HCT116 (cell line): ENCODE measurements at places on chromosomes 11 and 22. TPM values are rescaled to one million over a fixed set of nuclear protein-coding genes. Genes with fewer than 3 reads are reported as not detected.

The IFITM10 gene
- total RNA-seq: 1.9 TPM

The TEX12 gene
- total RNA-seq: not detected

DNA sequence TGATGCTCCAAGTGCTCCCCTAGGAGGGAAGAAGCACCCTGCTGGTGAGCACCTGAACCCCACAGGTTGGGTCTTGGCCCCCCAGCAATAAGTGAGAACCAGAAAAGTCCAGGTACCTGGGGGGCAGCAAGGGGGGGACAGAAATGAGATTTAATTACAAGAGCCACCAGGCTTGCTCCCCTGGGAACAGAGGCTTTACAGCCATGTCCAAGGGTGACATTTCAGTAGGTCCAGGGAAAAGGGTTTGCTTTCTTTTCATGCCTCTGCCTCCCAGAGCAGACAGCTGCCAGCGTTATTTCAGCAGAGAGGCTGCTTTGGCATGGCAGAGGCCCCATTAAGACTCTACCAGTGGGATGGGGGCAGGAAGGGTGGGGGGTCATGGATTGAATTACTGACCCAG is 437.7 kb downstream of the BUD13 start:
- DNase-seq: no peak

DNA sequence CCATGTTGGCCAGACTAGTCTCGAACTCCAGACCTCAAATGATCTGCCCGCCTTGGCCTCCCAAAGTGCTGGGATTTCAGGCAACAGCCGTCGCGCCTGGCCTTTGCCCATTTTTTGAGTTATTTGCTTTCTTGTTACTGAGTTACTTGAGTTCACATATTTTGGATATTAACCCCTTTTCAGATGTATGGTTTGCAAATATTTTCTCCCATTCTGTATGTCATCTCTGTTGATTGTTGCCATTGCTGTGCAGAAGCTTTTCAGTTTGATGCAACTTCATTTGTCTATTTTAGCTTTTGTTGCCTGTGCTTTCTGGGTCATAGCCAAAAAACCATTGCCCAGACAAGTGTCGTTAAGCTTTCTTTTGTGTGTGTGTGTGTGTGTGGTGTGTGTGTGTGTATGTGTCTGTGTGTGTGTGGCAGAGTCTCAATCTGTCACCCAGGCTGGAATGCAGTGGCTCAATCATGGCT is 6.8 kb downstream of the TSGA10IP start:
- no peak for DNase-seq

DNA sequence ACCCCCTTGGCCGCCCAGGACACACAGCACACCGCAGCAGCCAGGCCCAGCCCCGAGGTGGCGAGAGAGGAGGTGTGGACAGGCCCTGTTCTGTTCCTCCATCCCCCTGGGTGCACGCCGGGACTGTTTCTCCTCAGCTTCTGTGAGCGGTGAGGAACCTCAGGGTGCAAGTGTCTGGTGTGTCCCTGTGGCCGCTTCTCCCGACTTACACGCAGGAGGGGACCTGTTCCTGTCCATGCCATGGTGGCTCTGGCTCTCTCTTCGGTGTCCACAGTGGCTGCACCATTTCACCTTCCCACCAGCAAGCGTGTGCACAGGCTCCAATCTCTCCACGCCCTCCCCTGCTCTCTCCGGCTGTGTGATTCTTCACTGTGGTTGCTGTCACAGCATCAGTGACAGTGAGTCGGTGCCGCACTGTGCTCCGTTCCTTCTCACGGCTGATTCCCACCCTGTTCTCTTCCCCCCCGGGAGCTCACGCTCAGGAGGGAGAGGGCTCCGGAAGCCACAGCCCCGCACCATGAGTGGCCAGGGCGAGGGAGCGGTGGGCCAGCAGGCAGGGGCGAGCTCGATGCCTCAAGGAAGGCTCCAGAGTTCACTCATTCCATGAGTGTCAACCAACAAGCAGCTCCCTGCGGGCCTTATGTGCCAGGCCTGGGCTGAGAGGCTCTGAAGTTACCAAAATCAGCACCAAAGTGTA is 18.6 kb upstream of the WNT7B start:
- DNase-seq: no peak

GRCh38 chr11:114162719-114163123 is 103.2 kb downstream of the ZBTB16 start:
- DNase-seq: no peak
